ENCODE measurements at places on chromosomes 6 and 20. TPM values are rescaled to one million over a fixed set of nuclear protein-coding genes. Genes with fewer than 3 reads are reported as not detected.

POFUT1 gene
- total RNA-seq = 51.5 TPM

TCF15 gene
- not detected for total RNA-seq

ISM1 gene
- 0.47 TPM for total RNA-seq

LY6G6C gene
- not detected for total RNA-seq

HRH3 gene
- total RNA-seq = not detected

C6orf132 gene
- not detected for total RNA-seq

SNX21 gene
- total RNA-seq = 17.1 TPM

NKX2-4 gene
- total RNA-seq = 1.1 TPM

MKKS gene
- 14.1 TPM for total RNA-seq

VSTM2L gene
- total RNA-seq = 1.6 TPM

SIRPB2 gene
- not detected for total RNA-seq
